ENCODE measurements at places on chromosomes 4 and X. TPM values are rescaled to one million over a fixed set of nuclear protein-coding genes. Genes with fewer than 3 reads are reported as not detected.
A peak's percentile ranks its signal among the peaks of the same experiment; 100 is the strongest.

The DKK2 gene
- total RNA-seq, result not detected

The VEGFC gene
- total RNA-seq, result not detected

The SMIM10 gene
- 0.44 TPM for total RNA-seq

The ESX1 gene
- not detected for total RNA-seq

The CETN2 gene
- 8.7 TPM for total RNA-seq

The SAT1 gene
- total RNA-seq, result 204 TPM

The GPR50 gene
- total RNA-seq, result not detected

The ASB12 gene
- not detected for total RNA-seq

The CTAG2 gene
- total RNA-seq, result 30.3 TPM

The CYTL1 gene
- total RNA-seq, result not detected

The KLF8 gene
- total RNA-seq, result 3.4 TPM

GRCh38 chr4:175277816-175278215 lies 359.7 kb downstream of the ADAM29 start:
- no peak overlapping the region for H3K4me3 ChIP-seq
- DNase-seq, result no peak
- H3K4me1 ChIP-seq, result no peaks in the 10 kb centered on the region
- H3K27me3 ChIP-seq, result no peaks in the 10 kb centered on the region
- no peaks in the 10 kb centered on the region for H3K36me3 ChIP-seq

DNA sequence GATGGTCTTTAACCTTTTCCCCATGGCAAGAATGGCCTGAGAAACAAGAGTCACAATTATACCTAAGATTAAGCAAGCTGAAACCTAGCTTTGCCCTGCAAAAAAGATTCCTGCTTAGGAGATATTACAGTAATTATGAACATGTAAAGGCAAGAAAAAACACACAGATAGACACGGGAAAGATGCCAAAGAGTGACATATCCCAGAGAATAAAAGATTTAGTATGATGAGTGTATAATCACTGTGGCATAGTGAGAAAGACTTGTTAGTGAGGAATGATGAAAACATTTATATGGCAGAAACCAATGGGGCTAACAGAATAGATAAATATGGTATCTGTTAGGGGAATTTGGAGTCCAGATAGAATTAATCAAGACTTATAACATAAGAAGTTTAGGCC lies 29.6 kb upstream of the TASL start:
- no peak overlapping the region for H3K4me3 ChIP-seq
- DNase-seq, result no peak
- no peaks in the 10 kb centered on the region for H3K27me3 ChIP-seq

DNA sequence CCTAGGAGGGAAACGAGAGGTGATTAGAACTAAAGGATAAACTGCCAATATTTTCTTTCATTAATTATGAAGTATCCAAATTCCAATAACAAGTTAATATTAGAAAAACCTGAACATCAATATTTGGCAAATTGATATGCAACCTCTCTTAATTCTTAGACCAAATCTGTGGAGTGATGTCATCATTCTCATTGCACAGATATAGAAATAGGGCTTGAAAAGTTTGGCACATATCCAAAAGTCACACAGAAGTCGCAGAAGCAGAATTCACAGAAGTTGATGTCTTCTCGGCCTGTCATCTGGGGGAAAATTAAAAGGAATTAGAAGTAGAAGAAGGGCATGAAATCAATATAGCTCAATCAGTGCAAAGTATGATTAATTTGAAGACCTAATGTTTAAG lies 36.9 kb downstream of the ENPEP start:
- peaks cover 4% of the 10 kb centered on the region for H3K27me3 ChIP-seq
- no peak overlapping the region for H3K4me3 ChIP-seq
- H3K4me1 ChIP-seq, result peaks cover 14% of the 10 kb centered on the region
- DNase-seq, result no peak

DNA sequence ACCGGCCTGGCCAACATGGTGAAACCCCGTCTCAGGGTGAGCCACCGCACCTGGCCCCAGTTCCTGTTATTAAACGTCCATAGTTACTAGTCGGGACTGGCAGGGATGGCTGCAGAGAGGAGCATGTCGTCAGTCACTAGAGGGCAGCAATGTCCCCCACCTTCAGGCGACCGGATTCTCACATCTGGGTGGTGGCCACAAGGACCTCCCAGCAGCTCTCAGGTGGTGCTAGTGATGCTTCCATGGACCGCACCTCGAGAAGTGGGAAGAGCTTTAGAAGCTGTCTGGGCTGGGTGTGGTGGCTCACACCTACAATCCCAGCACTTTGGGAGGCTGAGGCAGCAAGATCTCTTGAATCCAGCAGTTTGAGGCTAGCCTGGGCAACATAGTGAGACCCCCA lies 13.3 kb upstream of the IL3RA start:
- H3K27ac ChIP-seq, result no peak overlapping the region
- no peak overlapping the region for H3K4me3 ChIP-seq
- H3K4me1 ChIP-seq, result peaks cover 22% of the 10 kb centered on the region
- peaks cover 2% of the 10 kb centered on the region for H3K27me3 ChIP-seq

DNA sequence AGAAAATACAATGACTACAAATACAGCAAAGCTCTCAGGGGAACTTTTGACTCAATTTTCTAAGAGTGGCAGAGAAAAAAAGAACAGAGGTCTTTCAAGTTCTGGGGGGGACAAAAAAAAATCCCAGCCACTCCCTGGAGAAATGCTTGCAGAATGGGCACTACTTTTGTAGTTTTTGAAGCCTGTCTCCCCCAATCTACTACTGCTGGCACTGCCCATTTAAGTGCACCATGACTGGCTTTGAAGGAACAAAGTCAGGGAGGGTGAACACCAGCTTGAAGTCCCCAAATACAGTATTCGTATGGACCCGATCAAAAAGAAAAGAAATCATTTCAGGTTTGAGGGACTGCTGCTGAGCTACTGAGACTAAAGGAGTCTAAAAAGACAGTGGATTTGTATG lies 1824.4 kb downstream of the ARAP2 start:
- no peaks in the 10 kb centered on the region for H3K4me1 ChIP-seq
- H3K36me3 ChIP-seq, result no peaks in the 10 kb centered on the region
- H3K4me3 ChIP-seq, result no peak overlapping the region

GRCh38 chrX:107480272-107480671 lies 30.8 kb downstream of the FRMPD3 start:
- no peaks in the 10 kb centered on the region for H3K36me3 ChIP-seq
- peaks cover 17% of the 10 kb centered on the region for H3K27me3 ChIP-seq
- peaks cover 2% of the 10 kb centered on the region for H3K4me1 ChIP-seq
- H3K4me3 ChIP-seq, result no peak overlapping the region

- DNase-seq, result no peak
- no peaks in the 10 kb centered on the region for H3K4me1 ChIP-seq
- H3K36me3 ChIP-seq, result no peaks in the 10 kb centered on the region
- no peak overlapping the region for H3K27ac ChIP-seq
- H3K27me3 ChIP-seq, result no peaks in the 10 kb centered on the region
- H3K4me3 ChIP-seq, result no peak overlapping the region
Measured at GRCh38 chrX:67726018-67726417, 182.2 kb downstream of the AR start.

DNA sequence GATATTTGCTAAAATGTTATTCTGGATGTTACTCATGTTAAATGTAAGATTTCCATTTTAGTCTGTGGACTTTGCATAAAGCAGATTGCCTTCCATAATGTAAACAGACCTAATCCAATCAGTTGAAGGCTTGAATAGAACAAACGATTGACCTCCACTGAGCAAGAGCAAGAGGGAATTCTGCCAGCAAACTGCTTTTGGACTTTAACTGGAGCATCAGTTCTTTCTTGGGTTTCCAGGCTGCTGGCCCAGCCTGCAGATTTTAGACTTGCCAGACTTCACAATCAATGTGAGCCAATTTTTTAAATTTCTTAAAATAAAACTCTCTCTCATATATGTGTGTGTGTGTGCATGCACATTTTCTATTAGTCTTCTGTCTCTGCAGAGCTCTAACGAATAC lies 1248.8 kb downstream of the ADGRL3 start:
- H3K27me3 ChIP-seq, result no peaks in the 10 kb centered on the region
- H3K4me3 ChIP-seq, result no peak overlapping the region
- H3K27ac ChIP-seq, result no peak overlapping the region
- H3K36me3 ChIP-seq, result no peaks in the 10 kb centered on the region
- no peaks in the 10 kb centered on the region for H3K4me1 ChIP-seq
- DNase-seq, result no peak

GRCh38 chrX:115054876-115055275 lies 37.5 kb upstream of the IL13RA2 start:
- no peaks in the 10 kb centered on the region for H3K36me3 ChIP-seq
- no peaks in the 10 kb centered on the region for H3K4me1 ChIP-seq
- no peak overlapping the region for H3K27ac ChIP-seq
- no peak for DNase-seq
- H3K4me3 ChIP-seq, result no peak overlapping the region

GRCh38 chr4:6464842-6465588 lies 7.4 kb downstream of the PPP2R2C start:
- H3K36me3 ChIP-seq, result no peaks in the 10 kb centered on the region
- no peaks in the 10 kb centered on the region for H3K4me1 ChIP-seq
- H3K27me3 ChIP-seq, result peaks cover 32% of the 10 kb centered on the region
- H3K4me3 ChIP-seq, result no peak overlapping the region
- H3K27ac ChIP-seq, result no peak overlapping the region

DNA sequence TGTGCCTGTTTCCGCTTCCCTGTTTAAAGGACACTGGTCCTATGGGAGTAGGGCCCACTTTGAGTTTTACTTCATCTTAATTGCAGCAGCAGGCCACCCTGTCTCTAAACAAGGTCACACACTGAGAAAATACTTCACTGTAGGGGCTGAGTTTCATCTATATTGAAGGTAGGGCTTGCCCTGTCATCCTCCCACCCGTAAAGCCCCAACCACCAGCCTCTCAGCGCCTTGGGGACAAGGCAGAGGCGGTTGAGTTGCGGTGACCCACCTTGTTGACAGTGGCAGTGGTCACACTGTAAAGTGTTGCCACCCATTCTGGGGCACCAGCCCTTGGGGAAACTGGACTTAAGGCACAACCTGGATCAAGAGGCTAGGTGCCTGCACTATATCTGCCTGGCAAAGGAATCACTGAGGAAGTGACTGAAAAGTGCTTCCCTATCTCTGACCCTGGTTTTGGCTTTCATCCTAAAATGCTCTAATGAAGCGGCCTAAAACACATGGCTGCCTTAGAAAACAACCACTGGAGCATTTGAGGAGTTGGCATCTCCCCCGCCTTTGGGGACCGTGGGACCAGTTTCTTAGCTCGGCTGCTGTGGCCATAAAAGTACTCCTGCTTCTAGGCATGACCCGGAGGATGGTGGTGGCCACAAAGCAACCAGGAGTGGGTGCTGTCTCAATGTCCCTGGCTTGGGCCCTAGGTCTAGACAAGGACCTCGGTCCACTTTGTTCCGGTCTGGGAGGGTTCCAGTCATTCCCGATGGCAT lies 7.8 kb upstream of the WDR1 start:
- H3K4me1 ChIP-seq, result peaks cover 14% of the 10 kb centered on the region
- peak overlapping the region; percentile 25 for H3K27ac ChIP-seq
- H3K4me3 ChIP-seq, result no peak overlapping the region
- DNase-seq, result no peak
- peaks cover under 1% of the 10 kb centered on the region for H3K27me3 ChIP-seq

GRCh38 chrX:48523682-48524081 lies 2.1 kb downstream of the EBP start:
- DNase-seq, result no peak
- peaks cover 46% of the 10 kb centered on the region for H3K4me1 ChIP-seq
- H3K36me3 ChIP-seq, result peaks cover 43% of the 10 kb centered on the region

DNA sequence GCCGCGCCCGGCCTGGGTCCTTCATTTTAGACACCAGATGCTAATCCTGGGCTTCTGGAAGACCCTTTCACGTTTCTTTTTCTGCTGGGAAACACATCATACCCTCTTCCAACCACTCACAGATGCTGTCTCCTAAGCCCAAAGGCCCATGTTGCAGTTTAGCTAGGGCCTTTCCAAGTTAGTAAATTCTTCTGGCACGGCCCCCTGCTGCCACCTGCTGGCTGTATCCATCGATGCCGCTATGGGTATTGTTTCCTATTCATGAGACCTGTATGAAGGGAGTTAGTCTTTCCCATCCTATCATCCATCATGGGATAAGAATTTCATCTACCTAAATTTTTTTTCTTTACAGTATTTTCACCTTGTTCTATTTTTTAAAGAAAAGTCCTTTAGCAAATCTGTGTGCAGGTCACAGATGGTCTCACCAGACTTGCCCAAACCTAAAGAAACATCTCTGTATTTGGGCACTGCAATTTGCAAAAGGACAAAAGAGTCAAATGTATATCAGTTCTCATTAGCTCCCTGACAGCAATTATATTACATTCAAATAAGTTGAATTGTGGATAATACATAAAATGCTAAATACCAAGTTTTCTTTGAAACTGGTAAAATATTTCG lies 37.8 kb upstream of the SLC9A7 start:
- peak; percentile 78 for DNase-seq
- no peak overlapping the region for H3K27ac ChIP-seq
- H3K4me1 ChIP-seq, result peaks cover 18% of the 10 kb centered on the region
- H3K36me3 ChIP-seq, result no peaks in the 10 kb centered on the region
- H3K27me3 ChIP-seq, result no peaks in the 10 kb centered on the region

GRCh38 chr4:138616775-138617174 lies 374.6 kb upstream of the SLC7A11 start:
- no peaks in the 10 kb centered on the region for H3K27me3 ChIP-seq
- H3K4me3 ChIP-seq, result no peak overlapping the region
- no peaks in the 10 kb centered on the region for H3K4me1 ChIP-seq
- H3K27ac ChIP-seq, result no peak overlapping the region

- no peak for DNase-seq
- no peaks in the 10 kb centered on the region for H3K36me3 ChIP-seq
- no peaks in the 10 kb centered on the region for H3K4me1 ChIP-seq
Measured at GRCh38 chr4:152309418-152309817, 226.5 kb downstream of the FBXW7 start.

GRCh38 chr4:88136249-88136648 lies 22.2 kb downstream of the ABCG2 start:
- H3K4me1 ChIP-seq, result no peaks in the 10 kb centered on the region
- H3K27me3 ChIP-seq, result peaks cover 9% of the 10 kb centered on the region
- no peak overlapping the region for H3K27ac ChIP-seq
- DNase-seq, result no peak
- no peak overlapping the region for H3K4me3 ChIP-seq
- H3K36me3 ChIP-seq, result no peaks in the 10 kb centered on the region

- no peaks in the 10 kb centered on the region for H3K36me3 ChIP-seq
- peaks cover 11% of the 10 kb centered on the region for H3K4me1 ChIP-seq
- DNase-seq, result peak; percentile 61
- no peak overlapping the region for H3K27ac ChIP-seq
- H3K4me3 ChIP-seq, result no peak overlapping the region
Measured at GRCh38 chrX:15497865-15498264, 2.7 kb upstream of the BMX start.

DNA sequence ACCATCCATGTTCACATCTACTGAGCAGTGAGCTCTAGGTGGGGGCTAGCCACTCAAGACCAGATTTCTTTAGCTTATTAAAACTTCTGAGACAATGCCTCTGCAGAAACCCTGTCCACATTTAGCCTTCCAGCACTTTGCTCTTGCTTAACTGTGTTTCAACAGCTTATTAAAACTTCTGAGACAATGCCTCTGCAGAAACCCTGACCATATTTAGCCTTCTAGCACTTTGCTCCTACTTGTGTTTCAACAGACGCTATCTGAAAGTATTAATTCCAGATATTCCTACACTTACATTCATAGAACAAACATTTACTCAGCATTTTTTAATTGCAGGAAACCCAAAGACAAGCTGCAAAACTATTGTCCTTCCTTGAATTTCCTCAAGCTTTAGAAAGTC lies 91.9 kb downstream of the SEL1L3 start:
- H3K27ac ChIP-seq, result peak overlapping the region; percentile 2
- no peak for DNase-seq
- peaks cover 38% of the 10 kb centered on the region for H3K36me3 ChIP-seq
- no peaks in the 10 kb centered on the region for H3K4me1 ChIP-seq
- H3K27me3 ChIP-seq, result no peaks in the 10 kb centered on the region

- no peak for DNase-seq
- H3K4me3 ChIP-seq, result no peak overlapping the region
- no peaks in the 10 kb centered on the region for H3K36me3 ChIP-seq
- H3K27ac ChIP-seq, result no peak overlapping the region
Measured at GRCh38 chr4:74983253-74983635, 50.3 kb downstream of the PARM1 start.

All from activated CD8-positive, alpha-beta memory T cell treated with anti-CD3 and anti-CD28 coated beads, Interleukin-2, amount 10 ng/mL, durations not matched to agents 7 days and 5 days (primary cell).